ENCODE measurements at places on chromosomes 7 and 10. TPM values are rescaled to one million over a fixed set of nuclear protein-coding genes. Genes with fewer than 3 reads are reported as not detected.
A peak's percentile ranks its signal among the peaks of the same experiment; 100 is the strongest.

GGCT gene
- 15.1 TPM for total RNA-seq

GRCh38 chr10:131226446-131227162 lies 84.9 kb downstream of the TCERG1L start:
- no peak for DNase-seq

DNA sequence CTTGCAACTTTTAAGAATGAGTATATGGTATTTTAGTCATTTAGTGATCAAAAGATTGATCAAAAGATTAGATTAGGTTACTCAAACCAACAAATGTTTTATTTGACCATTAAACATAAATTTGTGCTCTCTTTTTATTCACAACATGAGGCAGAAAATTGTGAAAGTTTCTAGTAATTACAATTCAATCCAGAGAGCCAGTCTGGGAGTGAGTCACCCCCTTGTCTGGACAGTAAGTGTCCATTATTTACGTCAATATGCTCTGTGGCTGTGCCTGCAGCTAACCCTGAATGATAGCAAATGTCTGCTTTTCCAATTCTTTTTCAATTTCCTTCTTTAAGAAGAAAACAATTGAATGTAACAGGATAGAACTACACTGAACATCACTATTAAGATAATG lies 27.9 kb downstream of the GNG11 start:
- DNase-seq: no peak

DNA sequence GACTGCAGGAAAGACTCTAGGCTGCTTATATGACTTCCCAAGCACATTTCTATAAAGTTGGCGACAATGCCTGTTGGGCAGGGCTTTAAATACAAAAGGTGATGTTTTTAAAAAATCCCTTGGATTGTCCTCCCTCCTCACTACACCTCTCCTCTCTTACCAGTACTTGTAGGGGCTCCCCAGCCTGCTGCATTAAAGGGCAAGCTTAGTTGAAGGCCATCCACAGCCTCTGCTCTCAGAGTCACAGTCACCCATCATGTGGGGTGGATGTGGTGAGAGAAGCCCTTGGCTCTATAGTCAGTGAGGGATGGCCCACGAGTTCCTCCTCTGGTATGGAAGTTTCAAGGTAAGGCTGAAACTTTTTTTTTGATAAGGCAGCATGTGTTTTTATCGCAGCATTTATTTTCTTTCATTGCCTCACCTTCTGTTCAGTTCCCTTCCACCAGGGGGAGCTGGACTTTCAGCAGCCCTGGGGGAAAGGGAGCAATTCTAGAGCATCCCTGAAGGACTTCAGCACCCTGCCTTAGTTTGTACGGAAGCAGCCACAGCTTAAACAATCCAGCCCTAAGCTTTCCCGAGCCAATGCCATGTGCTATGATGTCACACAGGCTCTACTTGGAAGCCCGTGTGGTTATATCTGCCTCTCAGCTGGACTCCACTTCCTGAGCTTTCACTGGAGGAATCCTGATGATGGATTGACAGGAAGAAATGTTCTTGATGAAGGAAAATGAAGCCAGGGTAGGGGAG lies 131.9 kb downstream of the CALCR start:
- no peak for DNase-seq

PDLIM1 gene
- 130 TPM for total RNA-seq

DNA sequence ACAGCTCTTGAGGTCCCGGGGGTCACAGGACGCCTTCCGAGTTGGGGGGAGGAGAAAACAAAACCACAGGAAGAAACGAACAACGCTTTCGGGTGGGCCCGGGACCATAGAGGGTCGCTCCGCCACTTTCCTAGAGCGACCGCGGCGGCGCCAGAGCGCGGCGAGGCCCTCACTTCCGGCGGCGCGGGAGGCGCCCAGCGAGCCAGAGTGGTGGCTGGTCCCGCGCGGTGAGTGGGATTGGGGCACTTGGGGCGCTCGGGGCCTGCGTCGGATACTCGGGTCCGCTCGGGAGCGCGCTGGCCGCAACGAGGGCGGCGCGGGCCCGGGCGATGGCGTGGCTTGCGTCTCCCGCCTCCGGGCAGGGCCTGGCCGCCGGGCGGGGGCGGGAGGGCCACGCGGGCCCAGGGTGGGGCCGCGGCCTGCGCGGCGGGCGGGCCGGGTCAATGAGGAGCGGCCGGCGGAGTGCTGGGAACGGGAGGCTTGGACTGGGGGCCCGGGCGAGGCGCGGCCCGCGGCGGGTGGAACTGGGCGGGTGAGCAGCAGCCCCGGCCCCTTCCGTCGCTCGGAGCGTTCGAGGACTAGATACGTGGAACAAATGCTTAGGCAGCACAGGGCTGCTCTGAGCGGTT lies at the start of gene ZNF22:
ZNF22 (plus strand) TSS at position 172 of the 629 bp plus-strand sequence. CDS start 2,446 bp downstream, outside the sequence.
- no peak for DNase-seq

DNA sequence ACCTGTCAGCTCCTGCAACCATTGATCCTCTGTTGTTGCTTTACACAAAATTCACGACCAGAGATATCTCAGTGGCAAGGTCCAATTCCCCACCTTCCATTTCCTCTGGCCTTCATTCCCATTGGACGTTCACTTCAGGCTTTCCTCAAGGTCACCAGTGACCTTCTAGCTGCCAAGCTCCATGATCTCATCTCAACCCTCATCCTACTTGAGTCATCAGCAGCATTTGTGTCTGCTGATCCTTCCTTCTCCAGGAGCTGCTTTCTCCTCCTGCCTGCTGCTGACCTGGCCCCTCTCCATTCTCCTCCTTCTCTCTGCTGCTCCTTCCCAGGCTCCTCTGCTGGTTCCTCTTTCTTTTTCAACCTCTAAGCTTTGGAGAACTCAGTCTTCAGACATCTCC lies 66.2 kb upstream of the C10orf90 start:
- peak; percentile 28 for DNase-seq

- no peak for DNase-seq
Observed at GRCh38 chr10:68296843-68297663, 34.8 kb upstream of the HNRNPH3 start.

DNA sequence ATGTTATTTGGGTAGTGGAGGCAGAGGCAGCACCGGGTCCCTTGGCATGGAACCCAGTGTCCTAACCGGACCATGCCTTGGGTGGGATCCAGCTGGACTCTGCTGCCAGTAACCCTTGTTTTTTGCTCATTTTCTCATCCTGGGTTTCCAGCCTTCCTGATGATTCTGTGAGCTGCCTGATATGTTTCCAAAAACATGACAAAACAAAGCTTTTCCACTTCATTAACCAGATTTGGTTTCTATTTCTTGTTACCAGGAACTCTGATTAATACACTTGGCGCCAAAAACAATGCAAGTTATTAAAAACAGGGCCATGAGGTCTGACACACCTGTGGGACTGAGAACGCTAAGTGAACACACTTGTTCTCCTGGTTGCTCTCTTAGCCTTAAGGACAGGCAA lies 32.8 kb upstream of the DLG5 start:
- DNase-seq: no peak

GRCh38 chr10:52229291-52229931 lies 84.7 kb upstream of the DKK1 start:
- no peak for DNase-seq

STEAP1B gene
- 0.39 TPM for total RNA-seq

DNA sequence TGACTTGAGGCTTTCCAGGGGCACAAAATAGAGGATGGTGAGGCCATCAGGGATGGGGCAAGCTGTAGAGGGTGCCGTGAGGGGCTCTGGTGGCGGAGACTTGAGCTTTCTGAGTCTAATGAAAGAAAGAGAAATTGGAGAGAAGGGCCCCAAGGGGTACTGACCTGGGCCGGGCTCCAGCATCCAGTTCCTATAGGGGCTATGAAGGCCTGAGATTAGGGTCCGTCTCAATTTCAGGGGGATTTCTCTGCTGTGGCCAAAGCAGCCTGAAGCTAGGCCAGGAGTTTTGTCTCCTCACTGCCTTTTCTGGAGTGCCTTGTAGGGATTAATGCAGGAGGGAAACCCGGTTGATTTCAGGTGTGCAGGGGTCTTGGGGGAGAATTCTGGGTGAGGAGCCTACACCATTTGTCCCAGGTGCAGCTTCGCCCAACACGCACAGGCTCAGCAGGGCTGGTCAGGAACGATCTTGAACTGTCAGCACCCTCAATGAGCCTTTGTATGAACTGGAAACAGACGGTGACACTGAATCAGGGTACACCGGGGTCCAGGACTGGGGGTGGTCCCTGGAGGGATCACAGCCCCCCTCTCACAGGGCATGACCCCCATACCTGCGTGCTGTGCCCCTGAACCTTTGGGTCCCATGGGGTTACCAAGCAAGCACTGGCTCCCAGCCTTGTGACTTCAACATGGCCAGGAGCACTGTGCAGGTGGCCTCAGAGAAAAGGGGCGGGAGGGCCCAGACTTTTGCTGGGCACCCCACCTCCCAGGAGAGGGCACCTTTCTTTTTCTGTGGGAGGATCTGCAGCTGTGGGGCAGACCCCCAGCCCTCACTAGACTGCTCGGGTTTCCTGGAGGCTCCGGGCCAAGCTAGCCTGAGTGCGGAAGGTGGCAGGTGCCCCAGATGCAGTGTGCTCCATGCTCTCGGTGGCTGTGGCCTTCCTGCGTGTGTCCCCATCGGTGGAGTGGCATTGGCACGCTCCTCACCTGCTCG lies 122.9 kb upstream of the RET start:
- peak; percentile 46 for DNase-seq

- no peak for DNase-seq
Observed at GRCh38 chr7:97078023-97078969, 39.2 kb upstream of the SDHAF3 start.

DNA sequence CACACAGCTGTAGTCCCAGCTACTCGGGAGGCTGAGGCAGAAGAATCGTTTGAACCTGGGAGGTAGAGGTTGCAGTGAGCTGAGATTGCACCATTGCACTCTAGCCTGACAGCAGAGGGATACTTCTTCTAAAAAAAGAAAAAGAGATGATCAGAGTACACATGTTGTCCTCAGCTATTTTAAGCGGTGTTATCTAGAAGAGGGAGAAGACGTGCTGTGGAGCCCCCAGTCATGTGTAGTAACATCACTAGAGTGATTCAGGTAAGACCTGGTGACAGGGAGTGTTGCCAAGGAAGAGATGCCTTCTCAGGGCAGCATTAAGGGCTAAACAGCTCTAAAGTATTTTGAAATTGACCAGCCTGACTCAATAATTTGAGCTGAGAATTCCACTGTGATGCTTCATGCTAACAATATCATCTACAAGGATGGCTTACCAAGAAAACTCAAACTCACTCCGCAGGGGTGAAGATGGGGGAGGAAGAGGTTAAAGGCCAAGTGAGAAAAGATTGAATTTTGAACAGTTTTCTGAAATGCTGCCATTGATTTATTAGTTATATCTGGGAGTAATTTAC lies 97.4 kb downstream of the KLF6 start:
- no peak for DNase-seq

GRCh38 chr10:561721-562120 lies 127.7 kb downstream of the DIP2C start:
- DNase-seq: no peak

IGFBP3 gene
- 251 TPM for total RNA-seq

GPER1 gene
- total RNA-seq: 6.9 TPM

DNA sequence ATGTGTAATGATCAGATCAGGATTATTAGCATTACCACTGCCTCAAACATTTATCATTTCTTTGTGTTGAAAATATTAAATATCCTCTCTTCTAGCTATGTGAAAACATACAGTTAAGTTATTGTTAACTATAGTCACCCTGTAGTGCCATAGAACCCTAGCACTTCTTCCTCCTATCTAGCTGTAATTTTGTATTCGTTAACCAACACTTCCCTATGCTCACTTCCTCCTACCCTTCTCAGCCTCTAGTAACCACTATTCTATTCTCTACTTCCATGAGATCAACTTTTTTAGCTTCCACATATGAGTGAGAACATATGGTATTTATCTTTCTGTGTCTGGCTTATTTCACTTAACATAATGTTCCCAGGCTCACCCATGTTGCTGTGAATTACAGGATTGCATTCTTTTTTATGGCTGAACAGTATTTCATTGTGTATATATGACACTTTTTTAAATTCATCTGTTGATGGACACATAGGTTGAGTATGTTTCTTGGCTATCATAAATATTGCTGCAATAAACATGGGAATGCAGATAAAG lies 132.7 kb upstream of the RHOBTB1 start:
- DNase-seq: no peak

DNAH11 gene
- 2.8 TPM for total RNA-seq

STOX1 gene
- 0.47 TPM for total RNA-seq

DNA sequence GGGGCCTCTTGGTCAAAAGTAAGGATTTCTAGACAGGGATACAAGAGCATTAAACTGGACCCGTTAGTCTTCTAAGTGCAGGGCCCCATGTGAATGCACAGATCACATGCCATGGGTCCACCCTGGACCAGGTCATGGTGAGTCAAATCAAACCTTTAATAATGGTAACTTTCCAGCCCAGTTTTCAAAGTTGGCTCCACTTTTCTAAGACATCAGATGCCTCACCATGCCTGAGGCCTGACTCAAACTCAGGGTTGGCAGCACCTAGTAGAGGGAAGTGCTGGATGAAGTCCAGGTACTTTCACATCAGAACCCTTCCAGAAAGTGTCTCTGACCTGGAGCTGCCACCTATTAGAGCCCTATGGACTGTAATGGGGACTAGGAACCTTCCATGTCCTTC lies 9.7 kb upstream of the SMIM30 start:
- no peak for DNase-seq

CALHM1 gene
- not detected for total RNA-seq

COBL gene
- total RNA-seq: 31.4 TPM

DNA sequence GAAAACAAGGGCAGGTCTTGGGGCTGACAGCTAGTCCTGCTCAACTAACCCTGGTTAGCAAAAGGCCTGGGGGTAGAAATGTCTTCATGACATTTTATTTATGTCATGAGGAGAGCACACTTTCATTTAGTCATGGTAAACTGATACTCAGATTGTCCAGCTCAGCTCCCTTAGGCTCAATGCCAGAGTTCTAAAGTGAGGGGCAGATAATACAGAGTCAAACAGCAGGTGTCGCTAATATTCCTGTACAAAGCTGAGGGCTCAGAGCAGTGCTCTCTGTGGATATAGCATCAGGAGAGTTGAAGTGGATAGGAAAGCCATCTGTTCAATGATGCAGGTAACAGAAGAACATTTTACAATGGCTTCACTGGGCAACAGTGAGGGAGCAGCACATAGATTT lies 26.8 kb upstream of the CALCR start:
- DNase-seq: no peak

GRCh38 chr7:19322002-19322401 lies 176.8 kb upstream of the FERD3L start:
- DNase-seq: no peak

ETV1 gene
- total RNA-seq: 27.7 TPM

- no peak for DNase-seq
Observed at GRCh38 chr10:5064656-5065055, 29.6 kb upstream of the AKR1C3 start.

SFTPA1 gene
- total RNA-seq: not detected

TRPV5 gene
- not detected for total RNA-seq

- DNase-seq: no peak
Observed at GRCh38 chr10:89887406-89887805, 186.0 kb downstream of the KIF20B start.

GRCh38 chr10:5888843-5889623 lies 660 bp downstream of the ANKRD16 start:
- DNase-seq: no peak

HPS6 gene
- 15.6 TPM for total RNA-seq

GRCh38 chr7:70068531-70068930 lies 470.3 kb downstream of the AUTS2 start:
- no peak for DNase-seq

GRCh38 chr10:103552856-103553742 lies 59.6 kb downstream of the NEURL1 start:
- DNase-seq: no peak

GRCh38 chr7:466465-467191 lies 53.0 kb downstream of the PDGFA start:
- no peak for DNase-seq

- DNase-seq: no peak
Observed at GRCh38 chr10:133079836-133080682, 7.7 kb upstream of the ADGRA1 start.

- no peak for DNase-seq
Observed at GRCh38 chr7:79786187-79786586, 332.7 kb upstream of the MAGI2 start.
